GM12891 (cell line): ENCODE measurements at places on chromosomes 6 and 20.

DNA sequence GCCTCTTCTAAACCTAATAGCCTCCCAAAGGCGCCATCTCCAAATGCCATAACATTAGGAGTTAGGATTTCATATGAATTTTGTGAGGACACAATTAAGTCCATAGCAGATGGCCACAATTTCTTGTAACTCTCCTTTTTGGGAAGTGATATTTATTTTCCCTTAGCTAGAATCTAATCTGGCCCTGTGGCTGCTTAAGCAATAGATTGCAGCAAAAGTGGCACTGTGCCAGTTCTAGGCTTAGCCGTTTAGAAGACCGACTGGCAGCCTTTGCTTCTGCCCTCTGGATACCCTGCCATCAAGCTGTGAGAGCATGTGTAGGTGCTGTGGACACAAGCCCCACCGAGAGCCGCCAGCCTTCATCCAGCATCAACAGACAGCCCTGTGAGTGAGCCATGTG lies 15.9 kb upstream of the ADGB start:
- no peak for DNase-seq

DNA sequence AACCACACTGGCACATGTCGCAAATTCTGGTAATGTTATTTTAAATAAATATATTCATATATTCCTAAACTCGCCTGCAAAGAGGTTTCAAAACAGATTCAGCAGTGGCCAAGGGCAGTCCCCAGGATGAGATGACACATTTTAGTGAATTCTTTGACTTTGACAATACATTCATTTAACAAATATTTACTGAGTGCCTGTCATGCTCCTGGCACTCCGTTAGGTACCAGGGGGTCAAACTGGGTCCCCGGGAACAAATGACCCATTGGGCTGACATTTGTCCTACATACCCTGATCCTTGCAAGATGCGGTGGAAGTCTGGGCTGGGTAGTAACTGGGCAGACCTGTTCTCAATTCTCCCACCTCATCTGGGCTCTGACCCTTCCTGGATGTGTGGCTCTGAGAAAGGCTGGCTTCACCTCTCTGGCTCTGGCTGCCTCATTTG lies 74.9 kb downstream of the FYN start:
- DNase-seq: no peak

- no peak for DNase-seq
Observed at GRCh38 chr20:2168946-2169345, 67.3 kb downstream of the STK35 start.

DNA sequence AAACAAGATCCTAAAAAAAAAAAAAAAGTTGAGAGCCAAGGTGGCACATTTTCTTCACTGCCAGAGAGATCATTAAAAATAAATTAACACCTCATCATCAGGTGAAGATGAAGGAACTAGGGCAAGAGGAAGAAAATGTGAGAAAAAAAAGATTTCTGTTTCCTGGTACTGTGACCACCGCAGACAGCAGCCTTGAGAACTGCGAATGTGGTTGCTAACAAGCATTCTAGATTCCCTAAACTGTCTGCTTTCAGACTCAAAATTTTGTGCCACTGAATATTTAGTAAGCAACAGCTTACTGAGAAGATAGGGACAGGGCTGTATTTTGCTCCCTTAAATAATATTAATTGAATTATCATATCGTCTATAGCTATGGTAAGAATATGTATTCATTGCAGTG lies 24.1 kb upstream of the MBOAT1 start:
- no peak for DNase-seq

- DNase-seq: peak; percentile 95
Observed at GRCh38 chr20:32474967-32475811, 109.9 kb downstream of the NOL4L start.

DNA sequence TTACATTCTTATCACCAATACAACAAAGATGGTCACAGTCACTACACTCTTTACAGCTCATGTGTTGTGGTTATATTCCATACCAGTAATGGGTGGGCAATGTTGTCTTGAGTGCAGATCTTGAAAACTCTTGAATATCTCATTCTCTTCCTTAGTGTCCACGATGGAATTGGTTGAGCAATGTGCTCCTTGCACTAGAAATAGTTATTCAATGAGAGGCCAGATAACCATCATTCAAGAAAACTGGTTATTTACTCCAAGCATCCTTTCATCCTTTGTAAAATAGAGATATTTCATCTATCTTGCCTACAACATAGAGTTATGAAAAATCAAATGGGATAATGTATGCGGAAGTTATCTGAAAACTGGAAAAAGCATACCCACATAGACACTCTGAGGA lies 215.9 kb downstream of the ARHGAP18 start:
- no peak for DNase-seq

DNA sequence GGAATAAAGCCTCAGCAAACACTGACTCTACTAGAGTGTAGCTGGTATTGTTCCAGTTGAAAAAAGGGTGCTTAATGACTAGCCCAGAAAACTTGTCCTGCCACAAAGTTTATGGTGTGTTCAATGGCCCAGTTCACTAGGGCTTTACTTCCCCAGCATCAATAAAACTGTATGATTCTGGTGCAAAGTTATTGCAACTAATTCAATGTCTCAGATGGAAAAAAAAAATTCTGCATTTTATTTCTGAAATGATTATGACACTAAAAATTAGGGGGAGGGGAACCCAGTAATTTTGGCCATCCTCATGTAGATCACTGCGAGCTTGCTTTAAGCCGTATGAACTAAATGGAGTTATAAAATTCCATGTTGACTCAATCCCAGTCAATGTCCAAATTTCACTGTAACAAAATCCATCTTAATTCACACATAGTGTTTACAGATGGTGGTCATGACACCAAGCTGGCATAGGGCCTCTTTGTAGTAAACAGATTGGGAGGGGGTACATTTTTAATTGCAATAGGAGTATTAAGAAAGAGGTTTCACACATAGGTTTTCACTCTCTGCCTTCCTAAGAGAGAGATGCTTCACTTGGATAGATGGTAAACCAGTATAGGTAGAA lies 41.2 kb downstream of the PTPRK start:
- no peak for DNase-seq

DNA sequence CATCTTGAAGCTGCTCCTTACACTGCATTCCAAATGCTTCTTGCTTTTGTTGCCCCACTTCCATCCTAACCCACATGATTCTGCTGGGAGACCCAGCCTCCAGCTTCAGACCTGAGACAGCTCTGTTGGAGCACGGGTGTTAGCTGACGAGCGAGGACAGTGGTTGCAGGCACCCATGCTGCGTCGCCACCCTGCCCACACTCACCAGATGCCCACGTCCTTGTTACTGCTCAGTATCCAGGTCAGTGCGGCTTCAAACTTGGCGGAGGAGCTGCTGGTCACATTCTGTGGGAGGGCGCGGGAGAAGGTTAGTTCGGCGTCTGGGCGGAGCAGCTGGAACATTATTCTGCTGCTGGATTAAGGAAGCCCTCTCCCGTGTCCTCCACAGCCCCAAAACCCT lies 9.0 kb downstream of the LEMD2 start:
- no peak for DNase-seq

GRCh38 chr6:15042938-15043337 lies 202.9 kb upstream of the JARID2 start:
- no peak for DNase-seq
